Substantia nigra (tissue), 51 donors: ENCODE measurements at places on chromosomes 7 and 10.

DNA sequence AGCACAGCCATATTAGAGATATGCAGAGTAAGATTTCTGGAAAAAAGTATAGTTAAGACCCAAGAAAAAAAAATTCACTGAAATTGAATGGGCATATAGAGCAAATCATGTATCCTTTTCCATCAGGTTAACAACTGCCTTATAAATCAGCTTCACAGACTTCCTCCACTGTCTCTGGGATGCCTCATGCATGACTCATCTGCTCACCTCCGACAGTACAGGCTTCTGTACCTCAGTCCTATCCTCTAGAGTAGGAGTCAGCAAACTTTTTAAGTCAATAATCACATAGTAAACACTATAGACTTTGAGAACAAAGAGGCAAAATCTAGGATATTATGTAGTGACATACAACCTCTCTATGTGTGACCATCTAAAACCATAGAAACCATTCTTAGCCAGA is 211.6 kb upstream of the SP8 start:
- no peak for DNase-seq

GRCh38 chr7:121376979-121377378 is 19.1 kb downstream of the FAM3C start:
- DNase-seq, result no peak

- no peak for DNase-seq
Measured at GRCh38 chr10:101217450-101218281, 11.6 kb downstream of the LBX1 start.

DNA sequence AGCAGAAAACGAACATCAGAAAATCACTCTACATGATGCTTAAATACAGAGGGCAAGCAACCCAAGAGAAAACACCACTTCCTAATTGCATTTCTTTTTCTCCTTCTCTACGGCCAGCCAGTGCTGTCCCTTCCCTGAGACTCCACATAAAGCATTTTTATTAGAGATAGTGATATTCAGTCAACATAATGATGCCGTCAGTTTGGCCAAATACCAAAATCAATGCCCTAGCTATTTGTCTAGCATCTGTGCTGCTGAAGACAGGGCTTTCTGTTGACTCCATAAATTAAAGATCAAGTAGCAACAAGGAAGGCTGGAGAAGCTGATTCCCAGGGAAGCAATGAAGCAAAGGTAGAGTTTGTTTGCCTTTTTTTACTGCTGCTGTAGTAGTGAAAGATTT is 1024.9 kb downstream of the REEP3 start:
- no peak for DNase-seq

GRCh38 chr10:73228247-73228646 is 18.8 kb downstream of the DNAJC9 start:
- DNase-seq, result no peak

DNA sequence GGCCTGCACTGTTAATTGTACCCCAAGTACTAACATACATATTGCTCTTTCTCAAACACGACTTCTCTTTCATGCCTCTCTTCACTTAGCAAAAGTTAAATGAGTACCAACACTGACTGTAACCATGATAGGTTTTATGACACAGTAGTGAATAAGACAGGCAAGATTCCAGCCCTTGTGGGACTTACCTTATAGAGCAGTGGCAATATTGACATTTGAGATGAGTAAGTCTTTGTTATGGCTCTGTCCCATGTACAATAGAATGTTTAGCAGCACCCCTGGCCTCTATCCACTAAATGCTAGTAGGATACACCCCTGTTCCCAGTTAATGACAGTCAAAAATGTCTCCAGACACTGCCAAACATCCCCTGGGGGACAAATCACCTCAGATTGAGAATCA is 11.9 kb upstream of the COL1A2 start:
- DNase-seq, result no peak

GRCh38 chr10:50585921-50586739 is 37.6 kb downstream of the SGMS1 start:
- no peak for DNase-seq

- DNase-seq, result no peak
Measured at GRCh38 chr10:31659665-31660064, 269.0 kb downstream of the ARHGAP12 start.

DNA sequence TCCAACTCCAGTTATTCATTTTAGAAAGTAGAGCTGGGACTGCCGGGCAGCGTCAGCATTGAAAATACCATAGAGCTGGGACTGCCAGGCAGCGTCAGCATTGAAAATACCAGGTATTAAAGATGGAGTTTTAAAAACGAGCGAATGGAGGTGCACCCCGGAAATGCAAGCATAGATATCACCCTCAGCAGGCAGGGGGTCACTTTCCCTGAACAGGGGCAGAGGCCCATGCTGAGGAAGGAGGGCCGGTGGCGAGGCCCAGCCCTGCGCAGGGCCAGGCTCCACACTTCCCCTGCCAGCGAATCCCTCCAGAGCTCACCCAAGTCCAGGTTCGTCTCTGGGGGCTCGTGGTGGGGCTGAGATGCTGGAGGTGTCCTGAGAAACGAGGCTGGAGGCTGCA is 84.8 kb upstream of the DIP2C start:
- no peak for DNase-seq

GRCh38 chr7:100565133-100565571 is 8.5 kb downstream of the SAP25 start:
- no peak for DNase-seq

DNA sequence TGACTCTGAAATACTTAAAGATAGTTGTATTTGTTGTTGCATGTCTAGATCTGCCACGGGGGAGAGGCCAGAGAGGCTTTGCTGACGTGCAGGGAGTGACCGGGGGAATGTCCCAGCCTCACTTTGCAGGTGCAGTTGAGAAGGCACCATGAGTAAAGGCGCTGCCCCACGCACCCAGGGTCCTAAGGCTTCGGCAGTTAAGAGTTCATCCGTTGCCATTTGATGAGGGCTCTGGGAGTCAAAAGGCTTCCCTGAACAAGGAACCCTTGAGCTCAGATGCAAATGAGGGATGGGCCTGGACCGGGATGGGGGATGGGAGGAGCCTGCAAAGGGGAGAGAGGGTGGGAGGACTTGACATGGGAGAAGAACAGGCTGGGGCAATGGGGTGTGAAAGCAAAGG is 20.4 kb downstream of the PPP2R2D start:
- no peak for DNase-seq

DNA sequence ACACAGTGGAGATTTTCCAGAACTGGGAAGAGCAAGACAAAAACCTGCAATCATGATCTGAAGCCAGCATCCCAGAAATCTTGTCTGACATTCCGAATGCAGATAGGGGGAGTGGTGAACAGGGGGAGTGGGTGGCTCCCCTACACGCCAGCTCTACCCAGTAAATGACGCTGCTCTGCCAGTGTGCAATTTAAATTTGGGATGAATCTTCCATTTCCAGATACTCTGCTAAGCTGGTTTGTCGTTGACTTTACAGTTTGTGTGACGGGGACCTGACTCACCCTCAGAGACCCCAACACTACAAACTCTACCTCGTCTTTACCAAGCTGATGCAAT is 68.7 kb upstream of the CAMK2B start:
- DNase-seq, result no peak

GRCh38 chr7:48096273-48096672 is 7.2 kb downstream of the UPP1 start:
- no peak for DNase-seq

DNA sequence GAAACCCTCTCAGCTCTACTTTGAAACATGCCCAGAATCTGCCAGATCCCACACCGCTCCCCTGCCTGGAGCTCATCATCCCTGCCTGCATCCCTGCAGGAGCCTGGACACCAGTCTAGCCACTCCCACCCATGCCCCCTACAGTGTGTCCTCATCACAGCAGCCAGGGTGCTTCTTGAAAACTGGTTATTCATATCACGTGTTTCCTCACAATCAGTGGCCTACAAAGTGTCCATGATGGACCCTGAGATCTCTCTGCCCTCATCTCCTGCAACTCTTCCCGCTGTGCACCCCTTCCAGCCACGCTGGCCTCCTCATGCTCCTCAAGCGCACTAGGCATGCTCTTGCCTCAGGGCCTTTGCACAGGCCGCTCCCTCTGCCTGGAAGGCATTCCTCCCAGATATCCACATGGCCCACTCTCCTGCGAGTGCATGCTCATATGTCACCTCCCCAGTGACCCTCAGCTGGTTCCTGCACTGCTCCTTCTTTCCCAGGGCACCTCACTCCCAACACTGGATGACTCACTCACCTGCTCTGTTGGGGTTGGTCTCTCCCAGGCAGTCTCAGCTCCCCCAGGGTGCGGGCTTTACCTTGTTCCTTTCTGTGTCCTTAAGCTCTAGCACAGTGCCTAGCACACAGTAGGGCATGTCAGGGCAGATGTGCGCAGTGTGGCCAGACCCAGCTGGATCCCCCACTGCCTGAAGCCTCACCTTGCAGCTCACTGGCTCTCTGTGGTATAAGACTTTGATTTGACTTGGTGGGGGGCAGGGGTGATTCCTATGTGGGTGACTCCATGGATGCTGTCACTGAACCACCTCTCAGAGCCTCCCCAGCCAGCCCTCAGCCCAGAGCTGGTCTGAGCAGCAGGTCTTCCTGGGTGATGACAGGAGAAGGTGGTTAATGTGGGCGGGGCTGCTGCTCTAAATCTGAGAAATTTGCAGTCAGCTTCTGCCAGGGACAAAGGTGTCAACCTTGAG is 37.3 kb downstream of the CDH23 start:
- DNase-seq, result no peak

DNA sequence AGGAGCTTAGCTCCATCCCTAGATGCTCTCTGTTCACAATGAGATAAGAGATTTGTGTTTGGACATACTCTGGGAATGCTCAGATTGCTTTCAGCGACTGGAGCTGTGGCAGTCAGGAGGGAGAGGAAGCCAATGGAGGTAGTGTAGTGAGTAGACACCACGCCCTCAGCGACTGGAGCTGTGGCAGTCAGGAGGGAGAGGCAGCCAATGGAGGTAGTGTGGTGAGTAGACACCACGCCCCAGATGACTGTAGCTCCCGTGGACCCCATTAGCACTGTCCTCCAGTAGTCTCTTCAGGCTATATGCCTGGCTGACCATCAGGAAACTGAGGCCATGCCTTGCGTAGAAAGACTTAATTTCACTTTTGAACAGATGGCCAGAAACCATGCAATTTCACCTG is 1033.8 kb downstream of the NRG3 start:
- DNase-seq, result no peak

GRCh38 chr10:89217057-89217990 is 10.2 kb upstream of the CH25H start:
- DNase-seq, result peak; percentile 12
